ENCODE measurements at places on chromosomes 6 and 20. TPM values are rescaled to one million over a fixed set of nuclear protein-coding genes. Genes with fewer than 3 reads are reported as not detected.

- peak overlapping the region; percentile 4 for H3K27ac ChIP-seq
- H3K27me3 ChIP-seq: no peaks in the 10 kb centered on the region
- no peak overlapping the region for H3K4me3 ChIP-seq
- DNase-seq: no peak
- H3K4me1 ChIP-seq: no peaks in the 10 kb centered on the region
- H3K36me3 ChIP-seq: no peaks in the 10 kb centered on the region
Observed at GRCh38 chr6:82144007-82144851, 103.3 kb downstream of the IBTK start.

GRCh38 chr6:51303338-51303737 lies 484.7 kb downstream of the TFAP2B start:
- DNase-seq: no peak
- no peaks in the 10 kb centered on the region for H3K27me3 ChIP-seq
- H3K4me1 ChIP-seq: no peaks in the 10 kb centered on the region
- no peak overlapping the region for H3K4me3 ChIP-seq
- H3K36me3 ChIP-seq: no peaks in the 10 kb centered on the region
- H3K27ac ChIP-seq: no peak overlapping the region

- no peak for DNase-seq
- H3K4me3 ChIP-seq: no peak overlapping the region
- no peaks in the 10 kb centered on the region for H3K27me3 ChIP-seq
- H3K4me1 ChIP-seq: no peaks in the 10 kb centered on the region
- H3K36me3 ChIP-seq: no peaks in the 10 kb centered on the region
Observed at GRCh38 chr6:88304520-88304919, 138.4 kb upstream of the CNR1 start.

Gene TNFRSF6B
- 11.5 TPM for total RNA-seq

- no peak overlapping the region for H3K27ac ChIP-seq
- H3K4me1 ChIP-seq: no peaks in the 10 kb centered on the region
- no peak for DNase-seq
- H3K27me3 ChIP-seq: no peaks in the 10 kb centered on the region
- H3K36me3 ChIP-seq: no peaks in the 10 kb centered on the region
Observed at GRCh38 chr20:30816182-30816645, 441.2 kb upstream of the DEFB115 start.

DNA sequence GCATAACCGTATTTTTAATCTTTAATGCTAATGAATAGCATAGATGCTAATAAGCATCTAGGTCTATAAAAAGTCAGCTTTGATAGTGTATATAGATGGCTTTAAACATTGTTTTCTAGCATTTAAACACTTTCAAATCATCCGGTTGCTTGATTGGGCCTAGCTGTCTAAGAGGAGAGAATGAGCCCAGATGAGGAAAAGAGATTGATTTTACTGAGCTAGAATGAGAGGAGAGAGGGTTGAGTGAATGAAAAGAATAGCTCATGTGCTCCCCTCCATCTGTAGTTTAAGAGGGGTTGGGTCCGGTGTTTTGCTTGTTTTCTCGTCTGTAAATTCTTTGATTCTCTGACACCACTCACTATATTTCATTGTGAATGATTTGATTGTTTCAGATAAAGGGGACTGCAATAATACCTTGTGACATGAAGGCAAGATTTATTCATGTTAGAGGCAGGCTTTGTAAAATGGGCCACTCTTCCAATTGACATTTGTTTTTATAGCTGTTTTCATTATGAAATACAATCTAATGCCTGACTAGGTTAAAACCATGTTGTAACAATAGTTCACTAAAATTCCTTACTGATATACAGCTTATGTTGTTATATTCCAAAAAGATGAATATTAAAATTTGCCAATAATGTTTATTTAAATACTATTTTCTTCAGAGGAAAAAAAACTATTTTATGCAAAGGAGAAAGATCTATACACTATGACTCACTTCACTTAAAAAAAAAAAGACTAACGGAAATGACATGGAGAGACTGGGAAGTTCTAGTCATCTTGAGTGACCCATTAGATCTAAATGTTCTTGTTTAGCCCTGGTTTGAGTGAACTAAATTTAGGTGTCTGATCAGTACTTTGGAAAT lies 3.2 kb downstream of the PTPN1 start:
- H3K27ac ChIP-seq: no peak overlapping the region
- H3K36me3 ChIP-seq: no peaks in the 10 kb centered on the region
- DNase-seq: no peak
- H3K4me3 ChIP-seq: peak overlapping the region; percentile 80

GRCh38 chr20:17648791-17649730 lies 33.0 kb downstream of the RRBP1 start:
- DNase-seq: peak; percentile 72
- no peaks in the 10 kb centered on the region for H3K4me1 ChIP-seq
- H3K36me3 ChIP-seq: no peaks in the 10 kb centered on the region
